T-cell (primary cell): ENCODE measurements at places on chromosomes 2 and 18.

DNA sequence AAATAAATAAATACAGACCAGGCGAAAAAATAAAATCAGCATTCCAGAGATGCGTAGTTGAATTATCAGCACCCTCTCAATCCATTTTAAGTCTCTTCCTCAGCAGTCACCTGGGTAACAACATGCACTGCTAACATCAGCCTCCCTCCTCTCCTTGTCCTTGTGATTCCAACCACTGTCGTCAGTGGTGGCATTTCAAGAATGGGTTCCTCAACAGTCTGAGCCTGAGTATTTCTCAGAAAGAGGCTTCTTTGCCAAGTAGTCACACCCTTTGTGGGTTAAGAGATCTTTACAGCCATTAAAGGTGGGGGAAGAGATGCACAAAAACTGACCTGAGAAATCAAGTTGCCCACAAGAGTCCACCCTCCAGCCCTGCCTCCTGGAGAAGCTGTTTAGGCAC lies 39.0 kb downstream of the NOL10 start:
- no peak for DNase-seq

GRCh38 chr2:174336501-174337336 lies 2.0 kb downstream of the SP9 start:
- DNase-seq: no peak

GRCh38 chr2:212254339-212254738 lies 284.3 kb downstream of the ERBB4 start:
- DNase-seq: no peak

DNA sequence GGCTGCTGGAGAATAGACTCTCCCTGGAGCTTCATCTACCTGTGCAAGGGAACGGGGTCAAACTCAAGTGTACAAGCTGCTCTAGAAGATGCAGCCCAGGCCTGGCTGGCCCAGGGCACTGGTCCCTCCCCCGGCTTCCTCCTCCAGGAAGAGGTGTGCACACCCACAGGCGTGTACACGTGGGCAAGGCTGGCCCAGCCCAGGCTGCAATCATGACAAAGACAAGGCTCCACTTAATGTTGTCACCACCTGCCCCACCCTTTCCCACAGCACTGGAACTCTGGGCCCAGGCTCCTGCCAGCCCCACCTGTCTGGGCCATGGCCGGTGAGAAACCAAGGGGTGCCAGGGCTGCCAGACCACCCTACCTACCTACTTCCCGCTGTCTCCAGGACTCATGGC lies 29.6 kb upstream of the ALPP start:
- no peak for DNase-seq

GRCh38 chr2:240136671-240137292 lies 677 bp upstream of the COPS9 start:
- no peak for DNase-seq

DNA sequence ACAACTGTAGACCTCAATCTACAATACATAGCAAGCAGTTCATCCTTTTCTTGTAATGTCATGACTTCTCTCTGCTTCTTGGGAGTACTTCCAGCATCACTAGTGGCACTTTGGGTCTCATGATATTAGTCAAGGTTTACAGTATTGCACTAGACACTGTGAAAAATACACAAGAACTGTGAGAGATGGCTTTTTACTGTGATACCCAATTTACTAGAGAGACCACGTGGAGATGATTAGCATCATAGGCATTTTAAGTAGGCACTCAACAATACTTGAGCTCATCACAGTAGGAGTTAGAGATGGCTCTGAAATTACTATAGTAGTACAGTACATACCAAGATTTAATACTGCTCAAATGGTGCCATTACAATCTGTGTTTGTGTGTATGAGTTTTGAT lies 112.8 kb upstream of the EML6 start:
- no peak for DNase-seq
